ENCODE measurements at places on chromosomes 16 and 17.

- no peak for DNase-seq
Measured at GRCh38 chr17:75707079-75707571, 14.1 kb upstream of the ITGB4 start.

DNA sequence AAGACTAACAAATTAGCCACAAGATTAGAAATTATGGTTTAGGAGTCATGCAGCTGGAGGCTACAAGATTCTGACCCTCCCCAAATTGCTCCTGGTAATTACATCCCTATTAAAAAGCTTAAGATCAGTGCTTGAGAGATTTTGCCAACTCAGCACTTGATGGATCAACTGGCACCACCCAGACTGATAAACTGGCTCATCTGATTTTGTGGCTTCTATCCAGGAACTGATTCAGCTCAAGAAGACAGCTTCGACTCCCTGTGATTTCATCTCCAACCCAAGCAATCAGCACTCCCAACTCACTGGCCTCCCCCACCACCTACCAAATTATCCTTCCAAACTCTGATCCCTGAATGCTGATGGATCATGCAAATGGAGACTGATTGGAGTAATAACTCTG is 94.8 kb downstream of the TNFRSF13B start:
- DNase-seq, result no peak

GRCh38 chr16:69150146-69150865 is 17.9 kb downstream of the UTP4 start:
- DNase-seq, result peak; percentile 78

- no peak for DNase-seq
Measured at GRCh38 chr16:89864527-89864820, 8.9 kb upstream of the TCF25 start.

GRCh38 chr16:21973945-21974344 is 20.8 kb downstream of the UQCRC2 start:
- DNase-seq, result no peak

DNA sequence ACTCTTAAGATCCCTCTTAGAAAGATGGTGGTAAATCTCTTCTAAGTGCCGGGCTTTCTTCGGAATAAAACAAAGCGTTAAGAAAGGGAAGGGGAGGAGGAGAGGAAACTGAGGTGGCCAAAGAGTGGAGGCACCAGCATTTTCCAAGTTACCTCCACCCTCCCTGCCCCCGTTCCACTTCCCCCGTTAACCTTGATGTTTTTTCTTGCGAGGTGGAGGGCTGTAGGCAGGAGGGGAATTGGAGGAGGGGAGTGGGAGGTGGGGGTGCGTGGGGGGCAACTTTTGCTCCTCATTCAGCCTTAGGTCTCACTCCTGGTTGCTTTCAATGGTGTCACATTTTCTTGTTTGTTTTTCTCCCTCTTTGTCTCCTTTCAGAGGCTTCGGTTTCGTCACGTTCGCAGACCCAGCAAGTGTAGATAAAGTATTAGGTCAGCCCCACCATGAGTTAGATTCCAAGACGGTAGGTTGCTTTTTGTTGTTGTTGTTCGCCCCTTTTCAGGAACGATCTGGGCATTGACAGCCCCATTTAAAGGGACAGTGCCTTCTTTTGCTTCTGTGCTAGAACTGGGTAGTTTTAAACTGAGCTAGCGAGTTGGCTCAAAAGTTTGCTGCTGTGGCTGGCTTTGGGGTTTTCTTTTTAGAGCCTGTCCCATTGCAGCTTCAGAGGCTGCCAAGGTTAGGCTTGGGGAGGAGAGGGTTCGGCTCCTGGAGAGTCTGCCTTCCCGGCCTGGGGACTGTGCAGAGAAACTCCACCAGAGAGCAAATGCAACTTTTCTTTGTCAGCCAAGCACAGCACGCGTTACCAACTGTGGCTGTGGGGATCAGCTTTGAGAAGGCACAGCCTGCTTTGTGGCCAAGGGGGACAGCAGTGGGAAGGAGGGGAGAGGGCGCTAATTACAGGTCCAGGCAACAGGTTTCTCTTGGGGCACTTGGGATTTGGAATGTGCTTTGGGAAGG is 1.9 kb downstream of the MSI2 start:
- no peak for DNase-seq

DNA sequence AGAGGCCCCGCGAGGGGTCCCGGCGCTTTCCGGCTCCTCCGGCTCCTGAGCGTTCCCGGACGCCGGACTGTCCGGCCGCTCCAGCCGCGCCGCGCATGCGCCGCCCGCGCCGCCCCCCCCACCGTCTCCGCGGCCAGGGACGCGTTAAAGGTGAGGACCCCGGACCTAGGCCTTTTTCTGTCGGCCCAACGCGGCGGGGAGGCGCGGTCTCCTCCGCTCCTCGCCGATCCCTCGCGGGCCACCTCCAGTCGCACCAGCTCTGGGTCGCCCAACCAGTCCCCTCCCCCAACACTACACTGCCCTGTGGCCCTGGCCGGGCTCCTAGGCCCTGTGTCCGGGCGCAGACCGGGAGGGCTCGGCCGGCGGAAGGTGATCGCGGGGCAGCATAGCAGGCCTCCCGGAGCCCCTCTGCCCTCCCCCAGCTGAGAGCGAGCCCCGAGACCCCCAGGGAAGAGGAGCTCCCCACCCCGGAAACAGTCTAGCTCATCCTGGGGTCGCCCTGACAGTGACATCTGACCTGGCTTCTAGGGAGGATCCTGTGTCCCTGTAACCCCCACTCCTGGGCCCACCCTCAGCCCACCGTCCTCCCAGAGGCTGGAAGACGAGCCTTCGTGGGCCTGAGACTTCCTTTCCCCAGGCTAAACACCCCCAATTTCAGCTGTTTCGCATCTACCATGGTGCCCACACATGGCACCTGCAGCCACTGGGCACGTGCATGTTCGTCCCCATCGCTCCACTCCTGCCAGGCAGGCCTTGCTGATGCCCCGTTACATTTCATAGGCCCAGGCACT is 14.7 kb upstream of the BCAR1 start:
- peak; percentile 78 for DNase-seq

DNA sequence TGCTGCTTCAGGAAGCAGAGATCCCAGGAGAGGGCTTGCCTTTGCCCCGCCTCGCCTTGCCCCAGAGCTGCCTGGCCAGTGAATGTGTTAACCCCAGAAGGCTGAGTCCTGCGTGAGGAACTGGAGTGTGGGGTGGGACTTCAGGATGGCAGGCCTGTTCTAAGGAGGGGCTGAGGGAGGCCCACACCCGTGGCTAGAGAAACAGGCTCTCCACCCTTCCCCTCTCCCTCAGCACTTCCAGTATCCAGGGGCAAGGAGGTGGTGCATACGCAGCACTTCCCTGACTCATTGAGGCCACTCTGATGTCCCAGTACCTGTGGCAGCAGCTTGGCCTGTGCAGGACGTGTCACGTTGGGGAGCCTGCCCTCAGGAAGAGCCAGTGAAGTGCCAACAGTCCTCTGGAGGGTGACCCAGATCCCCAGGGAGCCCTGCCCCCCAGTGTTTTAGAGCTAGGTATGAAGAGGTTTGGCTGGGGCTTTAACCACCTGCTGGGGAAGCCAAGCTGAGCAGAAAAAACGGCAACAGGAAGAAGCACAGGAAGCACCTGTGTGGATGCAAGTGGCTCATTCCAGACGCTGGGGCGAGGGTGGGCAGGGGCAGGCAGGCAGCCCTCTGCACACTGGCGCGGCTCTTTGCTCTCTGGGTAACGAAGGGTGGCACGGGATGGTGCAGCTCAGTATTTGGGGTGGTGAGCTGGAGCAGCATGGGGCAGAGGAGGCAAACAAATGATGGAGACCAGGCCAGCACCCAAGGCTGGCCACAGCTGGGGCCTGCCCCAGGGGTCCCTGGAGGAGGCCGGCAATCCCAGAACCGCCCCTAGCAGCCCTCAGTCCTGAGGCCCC is 14.7 kb upstream of the CTCF start:
- no peak for DNase-seq

DNA sequence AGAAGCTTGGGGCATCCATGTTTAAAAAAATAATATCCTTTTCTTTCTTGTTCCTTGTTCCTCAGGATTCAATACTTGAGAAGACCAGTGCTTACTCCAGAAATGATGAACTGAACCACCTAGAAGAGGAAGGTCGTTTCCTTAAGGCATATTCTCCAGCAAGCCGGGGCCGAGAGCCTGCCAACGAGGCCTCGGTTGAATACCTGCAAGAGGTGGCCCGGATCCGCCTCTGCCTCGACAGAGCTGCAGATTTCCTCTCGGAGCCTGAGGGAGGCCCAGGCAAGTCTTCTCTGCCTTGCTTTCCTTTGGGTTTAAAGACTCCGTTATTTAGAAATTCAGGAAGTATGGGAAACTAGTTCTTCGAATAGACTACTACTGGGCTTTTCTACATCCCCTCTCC is 42.5 kb upstream of the ENDOV start:
- DNase-seq, result no peak

DNA sequence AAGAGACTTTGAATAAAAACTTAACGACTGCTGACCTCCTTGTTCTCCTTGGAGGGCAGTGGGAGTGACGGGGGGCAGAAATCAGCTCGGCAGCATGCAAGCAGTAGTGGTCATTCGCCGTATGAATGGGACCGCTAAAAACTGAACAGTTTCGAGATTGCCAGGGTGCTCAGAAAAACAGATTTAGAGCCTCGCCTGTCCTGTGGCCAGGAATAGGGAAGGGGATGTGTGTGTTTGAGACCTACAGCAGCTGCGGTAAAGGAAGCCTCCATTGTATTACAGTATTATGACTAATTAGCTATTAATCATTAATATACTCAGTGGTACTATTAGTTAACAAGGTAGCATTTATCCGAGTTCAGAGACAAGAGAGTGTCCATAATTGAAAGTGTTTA is 670 bp upstream of the ZNF652 start:
- DNase-seq, result no peak

GRCh38 chr17:63425483-63425882 is 20.6 kb downstream of the CYB561 start:
- DNase-seq, result peak; percentile 84
